ENCODE measurements at places on chromosomes 6 and 20.

GRCh38 chr6:13159300-13159699 is 169.0 kb downstream of the TBC1D7 start:
- DNase-seq, result no peak

GRCh38 chr20:44917399-44917798 is 7.5 kb downstream of the PABPC1L start:
- DNase-seq, result no peak

DNA sequence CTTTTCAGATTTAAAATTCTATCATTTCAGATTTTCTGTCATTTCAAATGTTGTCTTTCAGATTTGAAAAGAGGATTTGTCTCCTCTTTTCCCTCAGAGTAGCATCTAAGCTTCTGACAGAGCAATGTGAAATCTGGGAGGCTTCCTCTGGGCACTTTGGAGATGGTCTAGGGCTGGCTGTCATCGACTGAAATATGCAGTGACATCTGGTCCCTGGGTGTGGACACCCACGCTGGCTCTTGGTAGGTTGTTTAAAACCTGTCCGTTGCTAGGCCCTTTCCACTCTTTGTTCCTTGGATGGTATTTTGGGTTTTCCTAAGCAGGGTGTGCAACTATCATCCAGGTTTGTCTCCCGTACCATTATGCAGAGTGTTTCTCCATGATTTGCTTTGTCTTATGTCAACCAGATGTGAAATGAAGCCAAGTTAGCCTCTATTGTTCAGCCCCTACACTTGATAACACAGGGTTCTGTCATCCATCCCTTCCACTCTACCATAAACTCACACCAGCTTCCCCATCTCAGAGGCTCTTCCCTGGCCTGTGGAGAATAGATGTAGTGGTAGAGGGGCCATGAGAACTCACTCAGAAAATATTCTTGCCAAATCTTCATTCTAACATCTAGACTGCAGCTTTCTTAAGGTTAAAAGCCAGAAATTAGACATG is 5.0 kb upstream of the VIP start:
- DNase-seq, result no peak

- no peak for DNase-seq
Measured at GRCh38 chr6:149055195-149055899, 262.2 kb upstream of the TAB2 start.

DNA sequence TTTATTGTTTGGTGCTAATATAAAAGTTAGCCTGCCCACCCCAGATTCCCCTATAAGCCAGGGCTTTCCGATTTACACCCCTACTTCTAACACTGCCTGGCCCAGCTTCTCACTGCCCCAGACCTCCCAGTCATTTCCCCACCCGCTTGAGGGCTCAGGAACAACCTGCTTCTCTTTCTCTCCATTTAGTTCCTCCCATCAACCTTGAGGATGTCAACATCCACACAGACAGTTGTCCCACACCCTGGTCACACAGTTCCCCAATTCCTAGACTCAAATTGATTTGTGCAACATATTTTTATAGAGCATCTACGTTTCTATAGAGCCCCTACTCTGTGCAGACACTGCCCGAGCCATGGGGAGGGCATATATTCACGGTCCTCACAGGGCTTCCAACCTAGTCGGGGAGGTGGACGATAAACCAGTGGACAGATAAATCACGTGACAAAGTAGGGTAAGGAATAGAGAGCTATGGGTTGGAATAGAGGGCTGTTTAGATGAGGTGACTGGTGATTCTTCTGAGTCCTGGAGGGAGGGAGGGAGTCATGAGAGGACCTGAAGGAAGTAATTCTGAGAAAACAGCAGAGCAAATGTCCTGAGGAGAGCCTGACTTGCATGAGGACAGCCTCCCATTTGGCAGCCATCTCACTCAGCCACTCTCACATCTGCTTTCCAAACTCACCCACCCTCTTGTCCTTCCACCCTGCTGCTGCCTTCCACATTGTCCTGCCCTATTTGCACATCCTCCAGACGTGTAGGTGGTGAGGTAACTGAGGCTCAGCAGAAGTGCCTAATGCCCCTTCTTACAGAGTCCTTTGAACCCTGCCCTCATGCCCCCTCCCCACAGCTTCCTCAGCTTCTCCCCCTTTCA is 6.3 kb downstream of the GABRR2 start:
- DNase-seq, result no peak

All from SW 1271 (cell line).